Right forelimb (tissue), 1 donor: ENCODE measurements at places on chromosomes 5 and 9.

- no peak for DNase-seq
Observed at GRCh38 chr5:150853561-150853960, 7.2 kb downstream of the IRGM start.

GRCh38 chr9:25377039-25377438 is 301.2 kb downstream of the TUSC1 start:
- DNase-seq = no peak

GRCh38 chr9:13718539-13718938 is 439.0 kb upstream of the MPDZ start:
- DNase-seq = no peak

DNA sequence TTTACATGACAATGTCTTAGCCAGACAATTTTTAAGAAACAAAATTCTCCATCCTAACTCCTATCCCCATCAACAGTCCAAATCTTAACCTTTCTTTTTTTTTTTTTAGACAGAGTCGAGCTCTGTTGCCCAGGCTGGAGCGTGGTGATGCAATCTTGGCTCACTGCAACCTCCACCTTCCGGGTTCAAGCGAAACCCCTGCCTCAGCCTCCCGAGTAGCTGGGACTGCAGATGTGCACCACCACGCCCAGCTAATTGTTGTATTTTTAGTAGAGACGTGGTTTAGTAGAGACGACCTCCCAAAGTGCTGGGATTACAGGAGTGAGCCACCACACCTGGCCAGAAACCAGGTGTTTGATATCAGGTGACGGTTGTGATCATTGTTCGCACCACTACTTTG is 10.2 kb downstream of the ABL1 start:
- no peak for DNase-seq

- DNase-seq = no peak
Observed at GRCh38 chr9:125878164-125878631, 131.0 kb downstream of the PBX3 start.

GRCh38 chr5:80125962-80126480 is 90.9 kb downstream of the THBS4 start:
- no peak for DNase-seq

DNA sequence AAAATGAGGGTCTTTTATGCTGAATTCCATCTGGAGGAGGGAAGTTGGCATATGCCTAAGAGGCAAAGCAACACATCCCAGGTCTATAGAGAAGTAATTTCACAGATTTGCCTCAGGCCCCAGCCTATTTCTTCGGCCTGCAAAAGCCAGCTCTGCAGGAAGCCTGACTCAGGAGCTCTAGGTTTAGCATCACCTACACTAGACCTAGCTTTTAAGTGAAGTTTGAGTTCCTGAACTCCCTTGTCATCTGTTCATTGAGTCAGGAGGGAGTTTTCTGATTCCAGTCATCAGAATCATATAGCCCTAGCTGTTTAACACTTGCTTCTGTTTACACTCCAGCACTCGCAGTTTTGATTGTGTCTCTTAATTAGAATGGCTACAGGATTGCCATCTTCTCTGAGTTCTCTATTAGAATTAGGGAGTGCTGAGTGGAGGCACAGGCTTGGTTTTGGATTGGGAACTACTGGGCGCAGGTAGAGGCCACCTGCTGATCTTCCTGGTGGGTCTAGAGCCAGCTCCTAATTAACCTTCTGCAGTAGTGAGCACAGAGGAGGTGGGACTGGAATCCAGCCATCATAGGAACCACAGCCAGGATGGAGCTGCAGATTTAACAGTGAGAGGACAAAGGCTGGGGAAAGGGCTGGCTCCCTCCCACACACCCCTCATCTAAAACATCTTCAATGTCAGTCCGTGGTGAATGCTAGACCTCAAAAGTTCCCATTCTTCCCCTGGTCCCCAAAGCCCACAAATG is 179.5 kb downstream of the TRIO start:
- DNase-seq = no peak
